SJSA1 (cell line): ENCODE measurements at places on chromosomes 6 and 20.

- no peak for DNase-seq
Measured at GRCh38 chr20:19868441-19868840, 110.4 kb downstream of the RIN2 start.

DNA sequence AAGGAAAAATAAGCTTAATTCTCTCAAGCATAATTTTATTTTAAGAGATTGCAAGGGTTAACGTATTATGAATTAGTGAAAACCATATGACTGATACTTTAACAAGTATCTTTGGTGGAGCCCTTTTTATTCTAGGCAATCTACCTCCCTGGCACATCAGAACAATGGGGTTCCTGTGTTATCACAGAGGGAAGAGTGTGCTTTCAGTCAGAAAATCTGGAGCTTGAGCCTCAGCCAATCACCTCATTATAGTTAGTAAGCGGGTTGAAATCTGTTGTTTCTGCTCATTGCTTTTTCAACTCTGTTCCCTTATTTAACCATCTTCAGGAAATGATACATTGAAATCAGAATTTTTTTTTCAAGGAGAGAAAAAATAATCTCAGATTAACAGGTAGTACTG lies 391 bp downstream of the ADGRF1 start:
- DNase-seq, result no peak

DNA sequence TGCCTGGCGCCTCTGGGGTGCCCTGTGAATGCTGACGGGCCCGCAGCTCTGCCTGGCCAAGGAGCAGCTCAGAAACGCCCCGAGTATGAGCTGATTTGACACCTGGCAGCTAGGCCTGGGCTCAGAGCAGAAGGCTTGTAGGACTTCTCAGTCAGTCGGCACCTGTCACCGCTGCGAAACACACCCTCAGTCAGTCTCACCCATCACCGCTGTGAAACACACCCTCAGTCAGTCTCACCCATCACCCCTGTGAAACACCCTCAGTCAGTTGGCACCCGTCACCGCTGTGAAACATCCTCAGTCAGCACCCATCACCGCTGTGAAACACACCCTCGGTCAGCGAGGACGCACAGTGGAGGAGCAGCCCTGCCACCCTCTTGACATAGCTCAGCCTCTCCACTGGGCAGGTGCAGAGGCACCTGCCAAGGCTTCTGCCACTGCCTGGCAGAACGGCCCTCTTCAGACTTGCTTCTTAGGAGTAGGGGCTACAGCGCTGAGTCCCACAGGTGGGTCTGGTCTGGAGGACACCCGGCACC lies 109.0 kb downstream of the PSMB1 start:
- peak; percentile 36 for DNase-seq

- DNase-seq, result peak; percentile 50
Measured at GRCh38 chr20:33915726-33916331, 77.9 kb upstream of the RALY start.

DNA sequence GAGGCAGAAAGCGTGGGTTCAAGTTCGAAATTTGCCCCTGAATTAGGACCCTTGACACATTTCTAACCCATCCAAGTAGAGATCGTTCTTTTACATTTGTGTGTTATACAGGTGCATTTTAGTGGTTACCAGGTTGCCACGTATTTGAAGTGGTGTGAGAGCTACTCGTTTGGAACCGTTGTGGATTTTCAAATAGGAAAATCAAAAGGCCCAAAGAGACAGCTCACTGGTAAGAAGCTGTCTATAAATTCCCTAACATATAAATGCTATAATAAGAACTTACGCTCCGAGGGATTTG lies 1.6 kb upstream of the REV3L start:
- no peak for DNase-seq

GRCh38 chr20:34010405-34010931 lies 16.8 kb downstream of the RALY start:
- no peak for DNase-seq

DNA sequence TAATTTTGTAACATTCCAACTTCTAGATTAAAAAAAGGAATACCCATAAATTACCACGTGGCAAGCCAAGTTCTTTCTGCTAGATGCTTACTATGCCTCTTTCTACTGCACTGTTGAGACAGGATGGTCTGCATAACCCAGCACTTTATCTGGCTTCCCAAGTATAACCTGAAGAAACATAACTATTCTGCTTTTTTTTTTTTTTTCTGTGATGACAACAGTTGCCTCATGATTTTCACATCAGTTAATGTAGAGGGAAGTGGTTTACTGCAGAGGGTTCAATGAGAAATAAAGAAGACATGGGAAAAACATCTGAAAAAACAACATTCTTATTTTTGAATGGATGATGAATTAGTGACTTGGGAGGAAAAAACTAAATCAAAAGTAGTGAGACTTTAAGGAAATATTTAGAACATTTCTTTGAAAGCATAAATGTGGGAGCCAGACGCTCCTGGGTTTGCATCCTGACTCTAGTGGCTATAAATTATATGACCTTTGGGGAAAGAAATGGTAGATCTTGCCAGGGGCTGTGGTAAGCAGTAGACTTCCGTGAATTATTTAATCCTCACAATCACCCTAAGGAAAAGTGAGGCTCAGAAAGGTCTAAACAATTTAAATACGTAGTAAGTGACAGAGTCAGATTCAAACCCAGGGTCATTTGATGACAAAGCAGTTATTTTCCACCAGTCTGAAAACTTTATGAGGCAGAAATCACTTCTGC lies 230.7 kb downstream of the PHACTR1 start:
- no peak for DNase-seq

DNA sequence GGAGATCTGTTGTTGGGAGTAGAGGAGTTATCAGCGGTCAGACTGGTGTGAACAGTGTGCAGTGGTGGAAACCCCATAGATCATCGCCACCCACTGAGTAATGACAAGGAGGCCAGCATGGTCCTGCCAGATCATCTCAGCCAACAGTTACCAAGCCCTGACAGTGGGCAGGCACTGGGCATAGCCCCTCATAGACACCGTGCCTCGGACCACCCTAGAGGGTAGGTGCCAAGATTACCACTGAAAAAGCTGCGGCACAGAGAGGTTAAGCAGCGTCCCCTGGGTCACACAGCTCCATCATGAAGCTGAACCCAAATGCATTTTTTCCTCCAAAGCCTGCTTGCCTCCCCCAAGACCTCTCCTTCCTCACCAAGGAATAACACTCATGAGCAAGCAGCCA lies 21.5 kb upstream of the BMP7 start:
- no peak for DNase-seq

- no peak for DNase-seq
Measured at GRCh38 chr6:112130878-112131277, 43.5 kb downstream of the FAM229B start.

DNA sequence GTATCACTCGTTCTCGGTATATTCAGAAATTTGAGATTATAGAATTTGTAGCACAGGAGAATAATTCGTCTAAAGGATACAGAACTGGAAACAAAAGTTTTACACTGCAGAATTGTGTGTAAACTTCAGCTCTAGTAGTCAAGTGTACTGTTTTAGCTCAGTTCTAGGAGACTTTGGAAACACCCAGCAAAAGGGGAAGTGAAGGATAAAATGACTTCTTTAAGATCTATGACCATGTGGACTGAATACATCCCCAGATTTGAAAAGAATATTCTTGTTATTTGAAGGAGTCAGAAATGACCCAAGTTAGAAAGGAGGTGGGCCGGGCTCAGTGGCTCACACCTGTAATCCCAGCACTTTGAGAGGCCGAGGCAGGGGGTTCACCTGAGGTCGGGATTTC lies 174.0 kb upstream of the FOXQ1 start:
- no peak for DNase-seq

DNA sequence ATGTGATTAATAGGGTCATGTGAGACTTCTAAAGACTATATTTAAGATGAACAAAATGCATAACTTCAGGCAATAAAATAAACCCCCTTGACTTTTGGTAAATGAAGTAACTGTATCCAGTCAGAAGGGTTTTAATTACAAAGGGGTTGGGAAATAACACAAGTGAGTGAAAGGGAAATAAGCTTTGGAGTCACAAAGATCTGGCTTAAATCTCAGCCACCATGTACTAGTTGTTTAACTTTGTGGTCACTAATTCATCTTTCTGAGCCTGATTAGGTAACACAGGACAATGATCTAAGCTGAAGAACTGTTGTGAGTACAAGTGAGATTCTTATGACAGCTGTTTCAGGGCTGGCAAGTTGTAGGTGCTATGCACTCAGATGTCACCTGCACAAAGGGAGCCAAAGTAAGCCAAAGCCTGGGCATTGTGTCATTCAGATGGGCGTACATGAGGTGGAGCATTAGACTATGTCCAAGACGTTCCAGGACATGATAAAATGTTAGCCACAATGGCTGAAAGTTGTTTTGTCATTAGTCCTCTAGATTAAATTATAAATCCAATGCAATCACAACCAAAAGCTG lies 13.8 kb downstream of the TOMM34 start:
- no peak for DNase-seq
